Glutamatergic neuron (in vitro differentiated cells): ENCODE measurements at places on chromosomes 1 and 21. TPM values are rescaled to one million over a fixed set of nuclear protein-coding genes. Genes with fewer than 3 reads are reported as not detected.

DNA sequence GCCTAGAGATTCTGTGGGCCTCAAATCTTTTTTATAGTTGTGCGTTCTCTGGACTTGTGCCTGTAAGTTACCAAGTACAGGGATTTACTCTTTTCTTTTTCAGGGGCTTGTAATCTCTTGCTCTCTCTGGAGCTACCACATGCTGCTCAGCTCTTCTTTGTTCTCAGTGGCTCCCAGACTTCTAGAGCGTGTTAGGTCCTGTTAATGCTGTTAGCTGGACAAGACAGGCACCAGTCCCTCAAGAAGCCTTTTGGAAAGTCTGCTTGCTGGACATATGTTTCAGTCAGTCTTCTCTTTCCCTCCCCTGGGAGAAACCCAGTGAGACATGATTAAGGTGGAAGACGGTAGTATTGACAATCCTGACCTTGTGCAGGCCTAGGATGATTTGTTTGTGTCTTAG, 29.4 kb downstream of the KCNK2 start:
- no peak for DNase-seq

GRCh38 chr1:116737020-116737854, 17.0 kb upstream of the CD2 start:
- DNase-seq, result peak; percentile 73

- no peak for DNase-seq
Measured at GRCh38 chr1:88376421-88376820, 307.7 kb upstream of the PKN2 start.

- DNase-seq, result no peak
Measured at GRCh38 chr1:24558455-24558854, 2.6 kb downstream of the NCMAP start.

PM20D1 gene
- not detected for total RNA-seq
